Osteocyte (in vitro differentiated cells): ENCODE measurements at places on chromosomes 13 and 19.

DNA sequence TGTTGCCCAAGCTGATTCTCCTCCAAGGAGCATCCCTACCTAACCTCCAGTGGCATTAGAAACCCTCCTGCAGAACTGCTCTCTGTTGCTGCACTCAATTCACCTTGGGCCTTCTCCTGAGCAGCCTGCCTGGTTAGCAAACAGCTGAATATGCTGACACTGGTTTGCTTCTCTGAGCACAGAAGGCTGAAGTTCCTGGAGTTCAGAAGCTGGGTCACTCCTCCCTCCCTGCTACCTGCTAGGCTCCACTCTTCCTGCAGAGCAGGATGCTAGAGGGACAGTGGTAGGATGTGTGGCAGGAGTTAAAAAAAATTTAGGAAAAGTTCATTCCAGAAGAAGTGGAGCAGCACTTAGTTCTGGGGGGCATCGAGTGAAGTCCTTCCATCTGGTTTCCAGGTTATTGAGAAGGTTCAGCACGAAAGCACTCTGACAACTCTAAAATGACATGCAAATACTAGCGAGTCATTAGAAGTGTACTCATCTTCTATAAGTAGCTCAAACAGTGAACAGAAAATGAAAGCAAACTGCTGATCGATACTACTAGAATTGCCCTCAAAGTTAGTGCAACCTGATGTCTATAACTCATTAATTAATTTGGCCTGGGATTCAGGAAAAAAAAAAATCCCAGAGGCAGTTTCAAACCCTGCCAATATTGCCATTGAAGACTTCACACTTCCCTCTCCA is 293.7 kb downstream of the POU4F1 start:
- DNase-seq = no peak

DNA sequence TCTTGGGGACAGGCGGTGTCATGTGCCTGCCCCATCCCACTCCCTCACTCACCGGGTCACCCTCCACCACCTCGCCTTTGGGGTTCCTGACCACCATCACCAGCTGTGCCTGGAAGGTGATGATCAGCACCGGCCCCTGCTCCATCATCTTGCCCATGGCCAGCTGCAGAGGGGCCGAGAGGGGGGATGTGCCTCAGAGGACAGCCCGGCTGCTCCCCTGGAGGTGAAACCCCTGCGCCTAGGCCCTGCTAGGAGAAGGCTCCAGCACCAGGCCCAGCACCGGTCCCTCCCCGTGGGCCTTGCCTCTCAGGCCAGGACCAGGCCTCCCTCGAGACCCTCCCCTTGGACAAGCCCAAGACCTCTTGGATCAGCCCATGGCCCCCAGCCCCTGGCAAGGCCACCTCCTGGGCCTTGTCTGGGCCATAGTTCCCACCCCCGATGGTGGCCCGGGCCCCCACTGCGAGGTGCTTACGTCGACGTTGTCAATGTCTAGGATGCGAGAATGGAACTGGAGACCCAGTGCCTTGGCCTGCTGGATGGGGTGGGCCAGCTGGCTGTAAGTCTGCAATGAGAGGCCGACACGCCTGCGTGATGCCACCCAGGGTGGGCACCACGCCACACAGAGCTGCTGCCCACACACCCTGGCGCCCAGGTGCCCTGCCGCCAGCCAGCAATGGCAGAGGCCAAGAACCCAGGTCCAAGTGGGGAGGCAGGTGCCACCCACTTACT is 1.8 kb upstream of the CTXN1 start:
- no peak for DNase-seq

DNA sequence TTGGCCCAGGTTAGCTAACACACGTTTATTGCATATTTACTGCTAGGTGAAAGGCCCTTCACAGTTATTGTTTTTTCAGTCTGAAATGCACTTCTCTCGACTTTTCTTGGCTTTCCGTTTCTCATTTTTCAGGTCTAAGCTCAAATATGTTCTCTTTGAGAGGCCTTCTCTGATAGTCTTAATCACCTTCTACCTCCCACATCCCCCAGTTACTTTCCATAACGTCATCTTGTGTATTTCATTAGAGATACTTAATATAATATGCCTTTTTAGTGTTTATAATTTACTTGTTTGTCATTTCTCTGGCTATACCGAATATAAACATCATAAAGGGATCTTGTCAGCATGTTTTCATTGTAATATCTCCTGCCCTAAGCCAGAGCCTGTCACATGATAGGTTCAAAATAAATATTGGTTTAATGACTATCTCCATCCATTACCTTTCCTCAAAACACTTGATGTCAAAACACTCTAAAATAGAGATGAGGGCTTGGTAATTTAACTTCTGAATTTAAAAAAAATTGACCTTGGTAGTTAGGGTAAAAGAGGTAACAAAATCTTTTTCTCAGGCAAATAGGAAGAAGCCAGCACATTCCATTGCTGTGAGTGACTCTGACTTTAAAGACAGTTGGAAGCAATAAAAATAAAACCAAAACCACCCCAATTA is 168.6 kb upstream of the RFC3 start:
- DNase-seq = no peak

- DNase-seq = no peak
Measured at GRCh38 chr13:95541308-95541707, 11.2 kb upstream of the CLDN10 start.

- DNase-seq = no peak
Measured at GRCh38 chr19:56671613-56671994, at the start of gene ZNF835. ZNF835 (minus strand) TSS chr19:56671757; CDS start chr19:56665198, 6,559 bp downstream.

DNA sequence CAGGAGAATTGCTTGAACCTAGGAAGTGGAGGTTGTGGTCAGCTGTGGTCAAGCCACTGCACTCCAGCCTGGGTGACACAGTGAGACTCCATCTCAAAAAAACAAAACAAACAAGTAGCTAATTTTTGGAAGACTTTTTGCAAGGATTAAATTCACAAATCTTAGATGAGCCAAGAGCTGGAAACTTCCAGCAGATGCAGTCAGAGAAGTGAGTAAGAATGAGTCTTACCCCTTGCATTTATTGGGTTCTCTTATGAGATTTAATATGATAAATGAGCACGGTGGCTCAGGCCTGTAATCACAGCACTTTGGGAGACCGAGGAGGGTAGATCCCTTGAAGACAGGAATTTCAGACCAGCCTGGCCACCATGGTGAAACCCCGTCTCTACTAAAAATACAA is 44.9 kb upstream of the NBEA start:
- no peak for DNase-seq

DNA sequence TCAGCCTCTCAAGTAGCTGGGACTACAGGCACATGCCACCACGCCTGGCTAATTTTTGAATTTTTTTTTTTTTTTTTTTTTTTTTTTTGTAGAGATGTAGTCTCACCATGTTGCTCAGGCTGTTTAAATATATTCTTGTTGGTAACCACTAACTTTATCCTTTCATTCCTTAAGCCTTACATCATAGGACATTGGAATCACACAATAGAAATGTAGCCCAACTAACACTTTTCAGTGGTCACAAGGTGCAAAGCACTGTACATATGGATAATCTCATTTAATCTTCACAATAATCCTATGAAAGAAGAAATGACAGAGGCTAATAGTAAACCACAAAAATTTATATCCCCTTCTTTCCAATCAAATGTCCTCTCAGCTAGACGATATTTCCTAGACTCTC is 417.8 kb upstream of the DACH1 start:
- no peak for DNase-seq

DNA sequence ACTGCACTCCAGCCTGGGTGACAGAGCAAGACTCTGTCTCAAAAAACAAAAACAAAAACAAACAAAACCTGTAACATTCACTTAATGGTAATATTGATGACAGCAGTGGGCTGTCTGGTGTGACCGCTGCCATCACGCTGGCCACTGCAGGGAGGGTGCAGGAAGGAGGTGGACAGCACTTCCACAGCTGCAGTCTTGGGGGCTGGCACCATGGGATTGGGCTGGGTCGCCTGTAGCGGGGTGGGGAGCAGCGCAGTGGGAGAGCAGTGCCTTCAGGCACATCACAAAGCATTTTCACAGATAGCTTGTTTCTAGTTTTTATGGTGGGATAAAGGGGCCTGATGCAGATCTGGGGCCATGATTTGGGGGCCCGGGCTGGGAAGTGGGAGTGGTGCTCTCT is 5.3 kb downstream of the IGFL4 start:
- no peak for DNase-seq

DNA sequence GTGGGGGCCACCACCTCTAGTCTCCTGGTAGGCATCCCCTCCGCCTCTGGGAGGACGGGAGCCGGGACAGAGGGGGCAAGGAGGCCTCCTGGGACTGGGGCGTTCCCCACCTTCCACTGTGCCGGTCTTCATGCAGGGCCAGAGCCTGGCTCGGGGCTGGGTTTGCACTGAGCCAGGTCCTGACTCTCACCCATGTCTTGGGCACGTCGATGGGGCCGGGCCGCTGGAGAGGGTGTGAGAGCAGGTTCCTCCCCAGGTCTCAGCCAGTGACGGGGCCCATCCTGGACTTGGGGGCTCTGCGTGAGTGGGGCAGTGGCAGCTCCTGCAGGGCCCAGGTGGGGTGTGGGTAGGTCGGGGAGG is 26.6 kb downstream of the ATP11A start:
- no peak for DNase-seq
